GF-D8 (cell line): ENCODE measurements at places on chromosomes 5 and 9.

GRCh38 chr9:127214421-127215267, 49.9 kb upstream of the GARNL3 start:
- DNase-seq, result no peak

- no peak for DNase-seq
Measured at GRCh38 chr5:82356808-82357671, 78.9 kb upstream of the RPS23 start.

DNA sequence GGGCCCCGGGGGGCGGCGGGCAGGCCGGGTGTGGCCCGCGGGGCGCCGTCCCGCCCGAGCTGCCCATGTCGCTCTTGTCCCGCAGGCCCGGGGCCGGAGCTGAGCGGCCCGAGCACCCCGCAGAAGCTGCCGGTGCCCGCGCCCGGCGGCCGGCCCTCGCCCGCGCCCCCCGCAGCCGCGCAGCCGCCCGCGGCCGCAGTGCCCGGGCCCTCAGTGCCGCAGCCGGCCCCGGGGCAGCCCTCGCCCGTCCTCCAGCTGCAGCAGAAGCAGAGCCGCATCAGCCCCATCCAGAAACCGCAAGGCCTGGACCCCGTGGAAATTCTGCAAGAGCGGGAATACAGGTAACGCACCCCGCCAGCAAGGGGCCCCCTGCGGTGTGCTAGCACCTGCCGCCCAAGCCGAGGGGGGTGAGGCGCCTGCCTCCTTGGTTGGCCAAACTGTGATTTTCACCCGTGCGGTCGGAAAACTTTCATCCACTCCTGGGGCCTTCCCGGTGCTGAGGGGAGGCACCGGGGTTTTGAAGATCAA, 32.1 kb downstream of the SMARCA2 start:
- no peak for DNase-seq

DNA sequence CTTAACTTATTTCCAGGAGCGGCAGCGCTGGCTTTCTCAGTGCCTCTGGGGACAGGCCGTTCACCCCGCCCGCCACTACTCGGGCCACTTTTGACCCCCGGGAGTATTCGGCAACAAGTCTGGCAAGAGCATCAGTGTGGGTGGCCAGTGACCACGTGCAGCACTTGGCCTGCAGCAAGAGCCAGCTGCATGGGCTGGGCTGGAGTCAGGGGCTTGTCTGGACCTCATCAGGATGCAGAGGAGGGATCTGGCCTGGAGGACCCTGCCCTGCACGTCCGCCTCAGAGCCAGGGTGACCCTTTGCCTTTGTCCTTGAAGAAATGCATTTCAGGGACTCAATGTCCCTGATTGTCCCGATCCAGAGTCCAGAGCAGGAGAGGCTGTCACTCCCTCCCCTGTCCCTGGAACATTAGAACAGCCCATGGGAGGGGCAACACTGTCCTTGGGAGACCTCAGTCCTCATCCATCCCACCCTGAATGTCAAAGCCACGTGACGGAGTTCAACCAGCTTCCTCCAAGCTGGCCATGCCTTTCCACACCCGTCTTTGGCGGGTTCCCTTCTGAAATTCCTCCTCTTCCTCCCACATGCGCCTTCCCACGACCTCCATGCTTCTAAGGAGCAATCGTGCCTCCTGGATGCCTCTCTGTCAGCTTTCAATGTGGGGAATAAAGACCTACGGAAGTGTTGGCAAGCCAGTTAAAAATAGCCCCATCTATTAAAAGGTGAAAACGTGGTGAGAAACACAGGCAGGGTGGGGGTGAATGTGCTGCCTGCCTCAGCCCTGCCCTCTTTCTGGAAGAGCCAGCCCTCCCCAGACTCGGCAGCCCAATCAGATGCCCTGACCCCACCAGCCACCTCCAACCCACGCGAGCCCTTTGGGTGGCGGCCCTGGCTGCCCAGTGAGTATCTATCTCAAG, 99.0 kb downstream of the OLFM1 start:
- no peak for DNase-seq

DNA sequence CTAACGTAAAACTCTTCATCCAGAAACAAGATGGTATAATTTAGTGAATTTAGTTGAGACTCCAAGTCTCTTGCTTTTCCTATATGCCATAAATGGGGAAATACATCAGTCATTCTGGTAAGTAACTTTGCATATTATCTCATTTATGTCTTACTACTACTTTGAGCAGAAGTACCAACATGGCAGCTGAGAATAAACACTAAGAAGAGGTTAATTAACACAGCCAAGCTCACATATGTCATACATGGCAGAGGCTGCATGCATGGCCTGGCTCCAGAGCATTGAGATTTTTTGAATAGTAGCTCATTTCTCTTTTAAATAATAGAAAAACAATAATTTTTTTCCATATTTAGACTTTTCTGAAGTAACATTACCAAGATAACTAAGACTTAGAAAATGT, 54.3 kb downstream of the CERT1 start:
- no peak for DNase-seq

DNA sequence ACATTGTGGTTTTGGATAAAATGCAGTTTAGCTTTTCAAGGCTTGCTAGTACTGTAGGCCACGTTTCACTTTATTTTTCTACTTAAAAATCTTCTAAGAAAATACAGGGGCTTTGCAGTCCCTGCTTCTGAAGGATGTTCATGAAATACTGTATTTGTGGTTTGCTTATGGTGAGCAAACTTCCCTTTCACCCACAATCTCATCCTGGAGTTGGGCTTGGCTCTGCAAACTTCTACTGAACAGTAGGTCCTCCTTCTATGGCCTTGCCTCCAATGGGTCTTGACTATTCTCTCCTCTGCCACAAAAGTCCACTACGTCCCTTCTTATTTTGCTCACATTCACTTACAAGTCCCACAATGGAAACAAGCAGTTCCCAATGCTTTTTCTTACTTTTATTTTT, 502.7 kb upstream of the KLF4 start:
- no peak for DNase-seq

DNA sequence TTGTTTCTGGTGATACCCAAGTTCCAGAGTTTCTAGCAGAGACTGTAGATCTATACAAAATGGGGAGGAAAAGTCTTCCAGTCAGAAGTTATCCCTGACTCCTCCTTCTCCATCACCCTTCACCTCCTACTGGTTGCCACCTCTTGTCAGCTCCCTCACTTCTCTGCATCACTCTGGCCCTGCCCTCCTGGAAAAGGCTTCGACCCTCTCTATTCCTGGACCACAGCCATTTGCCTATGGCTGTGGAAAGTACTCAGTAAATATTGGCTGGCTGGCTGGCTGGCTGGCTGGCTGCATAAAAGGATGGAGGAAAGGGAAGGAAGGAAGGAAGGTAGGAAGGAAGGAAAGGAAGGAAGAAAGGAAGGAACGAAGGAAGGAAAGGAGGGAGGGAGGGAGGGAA, 32.7 kb upstream of the ABCA1 start:
- no peak for DNase-seq

- DNase-seq, result no peak
Measured at GRCh38 chr5:119902593-119902992, 273.2 kb downstream of the FAM170A start.
